ENCODE measurements at places on chromosomes 12 and 14. TPM values are rescaled to one million over a fixed set of nuclear protein-coding genes. Genes with fewer than 3 reads are reported as not detected.

Gene GALNT9
- not detected for total RNA-seq

Gene MYH6
- not detected for total RNA-seq

- no peak for DNase-seq
Observed at GRCh38 chr12:42744539-42745182, 155.1 kb upstream of the PRICKLE1 start.

DNA sequence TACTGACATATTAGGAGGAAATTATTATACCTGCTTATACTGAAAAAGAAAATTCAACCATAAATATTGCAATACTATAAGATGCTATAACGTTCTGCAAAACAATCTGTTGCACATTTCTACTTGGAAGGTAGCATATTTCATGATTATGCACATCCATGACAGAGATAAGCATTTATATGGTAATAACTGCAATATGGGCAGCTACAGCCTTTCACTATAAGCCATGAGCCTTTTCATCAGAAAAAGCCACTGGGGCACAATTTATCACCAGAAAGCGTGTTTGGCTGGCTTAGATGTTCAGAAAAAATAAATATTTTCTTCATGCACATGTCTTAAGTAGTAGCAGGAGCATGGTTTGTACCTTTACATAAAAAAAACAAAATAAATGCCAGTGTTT lies 340.7 kb downstream of the GALC start:
- no peak for DNase-seq

Gene CARMIL3
- 0.72 TPM for total RNA-seq

Gene OTUB2
- 0.77 TPM for total RNA-seq

Data from GM12878 (cell line).